ENCODE measurements at places on chromosomes 5 and 9.

DNA sequence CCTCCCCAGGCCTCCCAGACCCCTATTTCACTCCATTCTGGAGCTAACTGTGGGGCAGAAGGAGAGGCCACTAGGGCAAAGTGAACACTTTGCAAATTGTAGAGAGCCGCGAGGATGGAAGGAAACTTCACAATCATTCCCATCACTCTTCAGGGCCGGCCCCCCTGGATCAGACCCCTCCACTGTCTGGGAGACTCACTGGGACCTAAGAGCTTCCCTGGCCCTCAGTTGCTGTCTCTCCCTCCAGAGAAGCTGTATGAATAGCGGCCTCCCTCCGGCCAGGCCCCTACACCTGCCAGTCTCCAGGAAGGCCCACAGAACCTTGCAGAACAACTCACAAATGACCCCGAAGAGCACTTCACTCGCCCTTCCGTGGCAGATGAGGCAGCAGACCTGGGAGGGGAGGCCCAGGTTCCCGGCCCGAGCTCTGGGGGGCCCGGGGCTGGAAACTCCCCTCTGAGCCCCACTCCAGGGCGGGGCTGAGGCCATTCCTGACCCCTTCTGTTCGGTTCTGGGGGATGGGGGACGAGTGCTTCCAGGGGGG is 141.9 kb upstream of the IER5L start:
- no peak for DNase-seq

DNA sequence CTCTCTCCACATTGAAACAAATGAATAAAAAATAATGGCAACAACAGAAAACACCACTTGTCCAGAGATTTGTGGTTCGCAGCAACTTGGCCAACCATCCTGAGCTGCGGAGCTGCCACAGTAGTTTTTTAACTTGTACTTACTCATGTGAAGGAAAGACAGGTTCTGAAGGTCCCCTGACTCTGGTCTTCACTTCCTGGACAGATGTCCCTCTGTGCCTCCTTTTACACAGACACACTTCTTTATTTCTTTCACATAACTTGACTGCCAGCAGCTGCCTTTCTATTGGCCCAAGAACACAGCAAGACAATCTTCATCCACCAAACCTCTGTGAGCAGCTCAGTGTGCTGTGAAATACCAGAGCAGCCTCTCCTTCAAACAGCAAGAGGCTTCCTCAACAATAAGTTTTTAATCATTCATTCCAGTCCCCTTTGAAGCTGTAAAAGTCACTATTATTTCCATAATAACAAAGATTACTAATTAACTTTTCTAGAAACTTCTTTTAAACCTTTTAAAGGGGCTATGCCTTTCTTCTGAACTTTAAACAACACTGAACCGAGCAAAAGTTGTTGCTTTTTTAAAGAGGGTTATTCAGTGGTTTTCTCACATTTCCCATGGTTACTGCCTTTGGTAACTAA is 198.7 kb downstream of the NR2F1-AS1 start:
- DNase-seq = no peak

DNA sequence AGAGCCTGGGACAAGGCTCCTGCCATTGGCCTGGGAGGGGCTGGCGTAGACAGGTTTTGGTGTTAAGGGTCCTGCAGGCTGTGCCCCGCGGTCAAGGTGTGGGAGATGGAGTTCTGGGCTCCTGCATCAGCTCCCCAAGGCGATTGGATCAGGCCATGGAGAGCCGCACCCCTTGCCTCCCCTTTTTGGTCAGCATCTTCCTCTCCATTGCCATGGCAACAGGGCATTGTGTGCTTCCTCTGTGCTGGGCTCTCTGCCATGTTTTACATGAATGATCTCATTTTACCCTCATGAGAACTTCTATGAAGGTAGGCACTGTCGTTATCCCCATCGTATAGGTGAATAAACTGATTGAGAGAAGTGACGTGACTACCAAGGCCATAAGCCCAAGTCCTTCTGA is 344.3 kb upstream of the CLINT1 start:
- no peak for DNase-seq

GRCh38 chr5:18281947-18282581 is 647.8 kb downstream of the TAF11L14 start:
- no peak for DNase-seq

DNA sequence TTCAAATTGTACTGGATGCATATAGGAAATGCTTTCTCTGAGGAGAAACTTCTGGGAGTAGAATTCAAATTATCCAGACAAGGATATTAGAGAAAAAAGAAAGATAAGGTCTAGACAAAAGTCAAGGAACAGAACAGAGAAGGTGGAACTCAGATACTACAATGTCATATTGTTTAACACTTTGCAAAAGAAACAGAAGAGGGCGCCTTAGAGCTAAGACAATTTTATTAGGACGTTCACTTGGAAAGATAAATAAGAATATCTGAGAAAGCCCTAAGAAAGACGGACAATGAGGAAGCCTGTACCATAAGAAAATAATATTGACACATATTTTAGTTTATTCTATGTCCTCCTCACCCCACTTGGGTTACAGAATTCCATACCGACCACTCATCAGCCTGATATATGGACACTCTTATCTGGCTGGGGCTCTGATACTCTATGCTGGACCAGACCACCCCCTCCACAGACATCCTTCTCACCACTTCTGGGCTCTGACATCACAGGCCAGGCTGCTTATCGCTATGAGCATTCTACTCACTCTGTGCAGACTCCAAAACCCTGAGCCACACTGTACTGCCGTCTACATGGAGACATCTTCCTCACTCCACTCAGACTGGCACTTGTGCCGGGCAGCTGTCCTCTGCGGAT is 9.1 kb upstream of the AK3 start:
- DNase-seq = no peak

DNA sequence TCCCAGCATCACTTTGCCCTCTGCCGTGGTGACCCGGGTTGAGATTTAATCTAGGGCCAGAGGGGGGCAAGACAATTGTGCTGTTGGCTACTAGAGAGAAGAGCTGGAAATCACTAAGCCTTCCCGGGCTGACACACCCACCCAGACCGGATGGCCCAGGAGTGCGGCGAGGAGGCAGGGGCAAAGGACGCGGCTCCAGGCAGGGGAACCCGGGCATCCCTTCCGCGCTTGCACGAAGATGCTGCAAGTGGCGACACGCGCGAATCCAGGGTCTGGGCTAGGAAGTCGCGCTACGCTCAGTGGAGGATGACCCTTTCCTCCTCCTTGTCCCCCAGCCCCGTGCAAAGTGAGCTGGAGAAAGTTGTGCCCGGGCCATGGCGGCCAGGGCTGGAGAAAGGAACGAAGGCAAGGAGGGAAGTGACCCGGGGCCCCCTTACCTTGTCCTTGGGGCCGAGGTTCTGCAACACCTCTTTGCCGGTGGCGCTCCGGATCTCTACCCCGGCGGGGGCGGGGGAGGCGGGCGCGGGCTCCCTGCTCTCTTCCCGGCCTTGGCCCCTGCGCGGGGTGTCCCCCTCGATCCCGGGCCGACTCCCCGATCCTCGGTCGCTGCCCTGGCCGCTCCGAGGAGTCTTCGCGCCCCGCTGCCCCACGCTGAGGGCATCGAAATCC is 693 bp downstream of the DPYSL3 start:
- no peak for DNase-seq

- no peak for DNase-seq
Measured at GRCh38 chr9:134322781-134323241, 3.4 kb upstream of the RXRA start.

DNA sequence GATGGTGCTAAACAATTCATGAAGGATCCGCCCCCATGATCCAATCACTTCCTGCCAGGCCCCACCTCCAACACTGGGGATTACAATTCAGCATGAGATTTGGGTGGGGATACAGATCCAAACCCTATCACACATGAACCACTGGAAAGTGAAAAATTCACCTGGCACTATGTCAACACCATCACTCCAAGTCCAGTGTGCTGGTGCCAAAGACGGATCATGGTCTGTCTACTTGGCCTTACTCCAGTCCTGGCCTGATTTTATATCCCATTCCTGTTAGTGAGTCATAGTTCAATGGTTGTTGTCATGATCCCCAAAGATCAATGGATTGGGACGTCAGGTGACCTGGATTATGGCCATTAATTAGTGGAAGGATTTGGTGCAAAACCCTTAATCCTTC is 147.4 kb upstream of the RPS23 start:
- no peak for DNase-seq

DNA sequence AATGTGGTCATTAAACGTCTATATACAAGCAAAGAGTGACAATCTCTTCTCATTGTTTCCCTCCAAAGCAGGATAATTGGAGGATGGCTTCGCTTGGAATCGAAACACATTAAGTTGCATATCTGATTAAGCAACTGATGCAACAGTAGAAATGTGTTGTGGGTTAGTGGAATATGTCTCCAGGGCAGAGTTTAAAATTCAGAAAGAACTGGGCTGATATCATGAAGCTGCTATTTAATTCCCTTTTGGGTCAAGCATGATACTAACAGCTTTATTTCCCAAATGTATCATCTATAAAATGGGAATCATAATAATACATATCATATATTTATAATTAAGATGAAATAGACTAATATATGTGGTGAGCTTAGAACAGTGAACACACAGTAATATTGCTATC is 1763.0 kb upstream of the C9orf72 start:
- no peak for DNase-seq

GRCh38 chr5:6711409-6712141 is 1.7 kb upstream of the TENT4A start:
- DNase-seq = no peak

GRCh38 chr9:82421498-82421897 is 432.9 kb downstream of the SPATA31D1 start:
- DNase-seq = no peak

- no peak for DNase-seq
Measured at GRCh38 chr5:137201876-137202275, 297.2 kb downstream of the SPOCK1 start.

DNA sequence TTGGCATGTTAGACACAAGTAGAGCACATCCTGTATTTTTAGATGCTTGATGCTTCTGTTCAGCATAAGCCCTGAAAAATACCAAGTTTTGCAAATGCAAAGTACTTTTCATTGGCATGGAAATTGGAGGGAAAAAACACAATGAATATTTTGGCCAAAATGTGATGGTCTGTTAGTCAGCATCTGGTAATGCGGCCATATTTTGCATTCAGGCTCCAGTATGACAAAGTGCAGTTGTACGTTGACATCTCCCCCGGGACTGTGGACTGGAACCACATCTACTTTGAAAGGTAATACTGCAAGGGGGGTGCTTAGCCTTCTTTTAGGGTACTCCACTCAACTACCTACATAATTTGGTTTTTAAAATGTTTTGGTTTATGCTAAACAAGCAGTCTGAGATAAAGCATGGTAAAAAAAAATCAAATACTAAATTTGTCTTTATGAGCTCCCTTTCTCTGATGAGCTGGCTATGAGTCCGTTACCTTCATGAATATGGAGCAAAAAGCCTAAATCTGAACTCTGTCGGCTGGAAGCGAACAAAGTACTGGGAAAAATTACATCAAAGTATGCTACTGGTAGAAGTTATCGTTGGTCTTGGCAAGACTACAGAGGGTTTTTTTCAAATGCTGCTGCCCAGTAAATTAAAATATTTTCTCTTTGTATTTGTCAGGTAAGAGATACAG is 297.0 kb downstream of the ARHGEF28 start:
- DNase-seq = no peak

DNA sequence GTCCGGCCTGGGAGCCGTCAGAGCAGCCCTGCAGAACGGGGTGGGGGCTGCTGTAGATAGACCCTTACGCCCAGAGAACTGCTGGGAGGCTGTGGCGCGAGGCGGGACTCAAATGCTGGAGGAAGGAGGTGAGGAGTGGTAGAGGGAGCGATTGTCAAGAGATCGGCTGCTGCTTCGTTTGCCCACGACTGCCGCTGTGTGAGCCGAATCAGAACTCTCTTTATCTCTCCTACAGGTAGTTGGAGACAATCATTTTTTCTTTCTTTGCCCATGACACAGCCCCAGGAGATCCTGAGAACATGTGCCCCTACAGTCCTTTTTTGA is 456 bp downstream of the ZNF79 start:
- DNase-seq = no peak

DNA sequence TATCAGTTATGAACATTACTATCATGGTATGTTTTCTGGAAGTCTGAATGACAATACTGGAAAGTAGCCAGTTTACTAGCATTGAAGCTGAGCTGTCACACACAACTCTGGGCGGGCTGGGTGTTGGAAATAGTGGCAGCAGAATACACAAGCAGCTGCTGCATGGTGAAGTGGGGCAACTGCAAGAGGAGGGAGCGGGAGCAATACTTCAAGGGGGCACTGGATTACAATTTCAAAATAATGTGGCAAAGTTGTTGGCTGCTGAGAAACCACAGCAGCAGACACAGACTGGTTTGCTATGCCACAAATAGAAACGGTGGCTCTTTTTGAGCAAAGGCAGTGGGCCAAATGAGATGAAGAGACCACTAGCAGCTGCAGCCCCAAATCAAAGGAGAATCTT is 350.2 kb downstream of the KIAA0825 start:
- no peak for DNase-seq

DNA sequence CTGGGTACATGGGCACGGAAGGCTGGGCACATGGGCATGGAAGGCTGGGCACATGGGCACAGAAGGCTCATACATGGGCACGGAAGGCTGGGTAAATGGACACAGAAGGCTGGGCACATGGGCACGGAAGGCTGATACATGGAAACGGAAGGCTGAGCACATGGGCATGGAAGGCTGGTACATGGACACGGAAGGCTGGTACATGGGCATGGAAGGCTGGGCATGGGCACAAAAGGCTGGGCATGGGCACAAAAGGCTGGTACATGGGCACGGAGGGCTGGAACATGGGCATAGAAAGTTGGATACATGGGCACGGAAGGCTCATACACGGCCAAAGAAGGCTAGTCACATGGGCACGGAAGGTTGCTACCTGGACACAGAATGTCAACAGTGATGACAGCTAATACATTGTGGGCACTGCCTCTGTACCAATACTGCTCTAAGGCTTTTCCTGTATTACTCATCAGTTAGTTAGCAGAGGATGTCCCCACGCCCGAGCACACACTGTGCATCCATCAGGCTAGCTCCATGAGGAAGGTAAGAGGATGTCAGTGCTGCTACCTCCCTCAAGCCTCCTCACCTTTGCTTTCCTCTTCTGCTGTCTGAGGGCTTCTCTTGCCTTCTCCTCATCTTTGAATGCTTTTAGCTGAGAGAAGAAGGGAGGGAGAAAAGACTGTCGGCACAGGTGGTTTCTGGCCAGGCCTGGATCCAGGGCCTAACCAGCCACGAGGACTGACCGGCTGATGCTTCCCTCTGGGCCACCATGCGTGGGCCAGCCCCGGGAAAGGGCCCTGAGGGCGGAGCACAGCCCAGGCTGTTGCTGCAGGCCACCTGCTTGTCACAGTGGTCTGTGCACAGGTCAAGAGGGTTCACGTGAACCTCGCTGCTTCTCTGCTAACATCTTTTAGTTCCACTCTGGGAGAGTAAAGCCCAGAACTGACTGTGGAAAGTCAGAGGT is 14.3 kb downstream of the GPX3 start:
- no peak for DNase-seq

GRCh38 chr5:8188874-8189565 is 320.1 kb downstream of the MTRR start:
- no peak for DNase-seq

DNA sequence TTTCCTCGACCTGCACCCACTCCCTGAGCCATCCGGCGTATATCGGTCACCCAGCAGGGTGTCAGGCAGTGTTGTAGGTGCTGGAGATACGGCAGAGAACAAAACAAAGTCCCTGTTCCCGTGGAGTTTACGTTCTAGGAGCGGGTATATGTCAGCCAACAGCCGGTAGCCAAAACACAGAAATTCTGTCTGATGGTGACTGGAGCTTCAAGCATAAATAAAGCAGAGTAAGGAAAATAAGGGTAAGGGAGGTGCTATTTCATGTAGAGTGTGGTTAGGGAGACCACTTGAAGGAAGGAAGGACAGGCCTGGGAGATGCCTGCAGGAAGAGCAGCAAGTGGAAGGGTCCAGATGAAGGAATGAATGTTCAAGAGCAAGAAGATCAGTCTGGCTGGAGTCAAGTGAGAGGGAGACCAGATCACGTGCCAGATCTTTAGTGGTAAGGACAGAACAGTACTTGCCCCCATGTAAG is 783 bp upstream of the ZFR start:
- no peak for DNase-seq

Measured in stimulated activated CD8-positive, alpha-beta memory T cell treated with anti-CD3 and anti-CD28 coated beads, Interleukin-7, amount 100 ng/mL, for 1 hour (primary cell).